ENCODE measurements at places on chromosomes 3 and 15. TPM values are rescaled to one million over a fixed set of nuclear protein-coding genes. Genes with fewer than 3 reads are reported as not detected.

GOLGA6B gene
- total RNA-seq, result not detected

HHLA2 gene
- total RNA-seq, result not detected

MFGE8 gene
- total RNA-seq, result 290 TPM

DRD3 gene
- not detected for total RNA-seq

HYKK gene
- 4.9 TPM for total RNA-seq

LRRC31 gene
- not detected for total RNA-seq

CPEB1 gene
- total RNA-seq, result 1.3 TPM

NOX5 gene
- total RNA-seq, result not detected

CMSS1 gene
- total RNA-seq, result 36.9 TPM

GP5 gene
- total RNA-seq, result not detected

RBPMS2 gene
- total RNA-seq, result 215 TPM

CCDC54 gene
- total RNA-seq, result not detected

ITPKA gene
- total RNA-seq, result 2.6 TPM

TMEM212 gene
- not detected for total RNA-seq

TRA2B gene
- total RNA-seq, result 41.4 TPM

SERINC4 gene
- 0.19 TPM for total RNA-seq

ALG3 gene
- 14.9 TPM for total RNA-seq

DNAJB8 gene
- not detected for total RNA-seq

FRMD5 gene
- total RNA-seq, result 44.0 TPM
